Activated T-helper 2 cell treated with anti-CD3 and anti-CD28 coated beads, Interferon-gamma antibody, Interleukin-2, Interleukin-4, amounts not matched to agents 10 μg/mL and 5 μg/mL and 100 μg/mL, durations not matched to agents 14 hours and 24 hours and 36 hours (primary cell): ENCODE measurements at places on chromosomes 2 and 18. TPM values are rescaled to one million over a fixed set of nuclear protein-coding genes. Genes with fewer than 3 reads are reported as not detected.

The GKN2 gene
- total RNA-seq: not detected in 2 replicates

- H3K36me3 ChIP-seq: no peaks in the 10 kb centered on the region
- H3K4me1 ChIP-seq: no peaks in the 10 kb centered on the region
- no peak overlapping the region for H3K27ac ChIP-seq
- DNase-seq: no peak
- H3K4me3 ChIP-seq: no peak overlapping the region
Measured at GRCh38 chr2:154978710-154979109, 280.2 kb downstream of the KCNJ3 start.

The CRYGC gene
- total RNA-seq: not detected in 2 replicates

The CFAP65 gene
- total RNA-seq: not detected in 2 replicates

The UGT1A4 gene
- not detected in 2 replicates for total RNA-seq

The POTEE gene
- 0.62 and 1.4 TPM in 2 replicates for total RNA-seq

DNA sequence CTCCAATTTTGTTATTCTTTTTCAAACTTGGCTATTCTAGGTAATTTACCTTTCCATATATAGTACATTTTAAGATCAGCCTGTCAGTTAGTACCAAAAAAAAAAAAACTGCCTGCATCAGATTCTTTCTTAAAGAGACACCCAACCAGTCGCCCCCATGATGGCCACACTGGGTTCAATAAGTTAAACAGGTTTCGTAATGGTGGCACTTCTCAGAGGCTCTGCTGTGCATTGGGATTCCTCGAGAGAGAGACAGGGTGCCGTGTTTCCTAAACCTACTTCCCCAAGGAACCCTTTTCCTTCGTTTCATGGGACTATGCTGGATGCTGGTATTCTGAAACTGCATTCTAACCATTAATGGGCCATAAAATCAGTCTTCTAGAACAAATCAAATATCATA is 37.4 kb downstream of the MYO7B start:
- H3K36me3 ChIP-seq: no peaks in the 10 kb centered on the region
- peaks cover 20% of the 10 kb centered on the region for H3K27me3 ChIP-seq
- H3K27ac ChIP-seq: no peak overlapping the region
- H3K4me3 ChIP-seq: no peak overlapping the region
- DNase-seq: no peak

GRCh38 chr2:208086029-208086428 is 38.3 kb downstream of the CRYGD start:
- H3K27ac ChIP-seq: no peak overlapping the region
- H3K36me3 ChIP-seq: no peaks in the 10 kb centered on the region
- no peaks in the 10 kb centered on the region for H3K4me1 ChIP-seq
- H3K4me3 ChIP-seq: no peak overlapping the region
- H3K27me3 ChIP-seq: peaks cover 33% of the 10 kb centered on the region

- peaks cover 6% of the 10 kb centered on the region for H3K4me1 ChIP-seq
- no peak for DNase-seq
- H3K27ac ChIP-seq: no peak overlapping the region
- no peaks in the 10 kb centered on the region for H3K36me3 ChIP-seq
Measured at GRCh38 chr2:223488814-223489213, 113.3 kb downstream of the SCG2 start.

The NEU2 gene
- not detected in 2 replicates for total RNA-seq

- peaks cover 18% of the 10 kb centered on the region for H3K4me1 ChIP-seq
- DNase-seq: no peak
- no peak overlapping the region for H3K27ac ChIP-seq
- no peaks in the 10 kb centered on the region for H3K36me3 ChIP-seq
- H3K4me3 ChIP-seq: no peak overlapping the region
- no peaks in the 10 kb centered on the region for H3K27me3 ChIP-seq
Measured at GRCh38 chr2:62145478-62146100, 50.3 kb upstream of the B3GNT2 start.

DNA sequence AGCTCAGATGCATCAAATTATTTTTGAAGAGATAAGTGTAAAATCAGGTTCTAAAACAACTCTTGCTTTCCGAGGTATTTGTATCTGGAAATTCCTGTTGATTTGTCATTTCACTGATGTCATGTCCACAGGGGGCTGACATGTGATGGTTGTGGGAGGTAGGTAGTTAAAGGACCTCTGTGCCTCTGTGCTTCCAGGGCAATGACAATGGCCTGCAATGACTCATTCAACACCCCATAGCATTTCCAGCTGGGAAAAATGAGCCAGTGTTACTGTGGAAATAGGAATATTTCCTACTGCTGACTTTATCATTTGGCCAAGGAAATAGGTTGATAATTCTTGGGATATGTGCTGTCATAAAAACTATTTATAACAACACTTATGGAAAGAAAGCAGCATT is 86.2 kb upstream of the CCDC195 start:
- DNase-seq: no peak
- H3K36me3 ChIP-seq: peaks cover 85% of the 10 kb centered on the region
- no peaks in the 10 kb centered on the region for H3K27me3 ChIP-seq

DNA sequence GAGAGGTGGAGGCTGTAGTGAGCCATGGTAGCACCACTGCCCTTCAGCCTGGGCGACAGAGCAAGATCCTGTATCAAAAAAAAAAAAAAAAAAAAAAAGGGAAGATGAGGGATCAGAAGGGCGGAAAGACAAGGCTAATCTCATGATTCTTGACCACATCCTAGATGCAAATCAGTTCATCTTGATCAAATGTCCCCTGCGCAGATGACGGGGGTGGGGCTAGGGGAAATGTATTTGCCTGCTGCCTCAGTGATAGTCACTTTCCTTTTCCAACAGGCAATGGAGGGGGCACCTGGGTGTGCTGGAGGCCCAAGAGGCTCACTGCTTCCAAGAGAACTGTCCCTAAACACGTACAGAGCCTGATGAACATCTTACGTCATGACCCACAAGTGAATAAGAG is 3.7 kb upstream of the EMILIN2 start:
- H3K4me1 ChIP-seq: peaks cover 8% of the 10 kb centered on the region
- no peak overlapping the region for H3K4me3 ChIP-seq
- peaks cover 26% of the 10 kb centered on the region for H3K27me3 ChIP-seq
- H3K36me3 ChIP-seq: peaks cover 3% of the 10 kb centered on the region
- no peak overlapping the region for H3K27ac ChIP-seq
- no peak for DNase-seq

GRCh38 chr18:58800582-58800981 is 64.1 kb upstream of the ZNF532 start:
- peaks cover 13% of the 10 kb centered on the region for H3K27me3 ChIP-seq
- H3K4me3 ChIP-seq: no peak overlapping the region
- no peak for DNase-seq

DNA sequence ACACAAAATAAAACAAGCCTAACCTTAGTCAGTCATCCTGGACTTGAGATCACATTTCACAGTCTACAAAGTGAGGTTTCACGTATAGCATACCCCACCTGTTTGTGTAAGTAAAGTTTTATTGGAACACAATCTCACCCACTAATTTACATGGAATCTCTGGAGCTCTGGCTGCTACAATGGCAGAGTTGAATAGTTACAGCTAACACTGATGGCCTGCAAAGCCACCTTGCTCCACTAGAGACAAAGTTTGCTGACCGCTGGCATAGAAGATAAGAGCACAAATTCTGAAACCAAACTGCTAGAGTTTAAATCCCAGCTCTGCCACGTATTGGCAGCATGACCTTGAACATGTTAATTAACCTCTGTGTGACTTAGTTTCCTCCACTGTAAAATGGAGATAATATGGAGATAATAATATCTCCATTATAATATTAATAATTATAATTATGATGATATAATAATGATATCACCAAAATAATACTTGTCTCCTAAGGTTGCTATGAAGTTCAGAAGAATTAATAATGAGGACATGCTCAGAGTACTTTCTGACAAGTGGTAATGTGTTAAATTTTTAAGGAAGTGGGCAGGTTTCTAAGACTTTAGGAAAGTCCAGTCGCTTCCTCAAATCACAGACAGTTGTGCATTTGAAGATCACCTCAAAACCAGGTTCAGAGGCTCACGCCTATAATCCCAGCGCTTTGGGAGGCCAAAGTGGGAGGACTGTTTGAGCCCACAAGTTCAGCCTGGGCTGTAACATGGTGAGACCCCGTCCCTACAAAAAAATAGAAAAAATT is 204.6 kb downstream of the SH3RF3 start:
- H3K4me1 ChIP-seq: peaks cover 29% of the 10 kb centered on the region
- DNase-seq: no peak
- no peaks in the 10 kb centered on the region for H3K36me3 ChIP-seq
- H3K27ac ChIP-seq: no peak overlapping the region
- H3K4me3 ChIP-seq: no peak overlapping the region

DNA sequence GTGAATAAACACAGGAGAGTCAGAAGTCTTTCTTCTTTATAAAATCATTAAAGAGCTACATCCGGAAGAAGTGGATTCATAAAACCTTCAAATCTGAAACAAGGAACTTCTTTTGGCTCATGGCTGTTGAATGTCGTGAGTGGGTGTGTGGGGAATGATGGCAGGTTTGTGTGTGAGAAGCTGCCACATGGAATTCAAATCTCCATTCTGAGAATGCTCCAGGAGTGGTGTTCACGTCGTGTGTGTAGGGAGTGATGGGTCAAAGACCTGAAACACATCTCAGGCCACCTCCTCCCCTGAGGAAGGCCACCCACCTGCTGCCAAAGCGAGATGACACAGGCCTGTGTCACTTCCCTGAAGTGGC is 28.9 kb downstream of the FAM228A start:
- H3K27ac ChIP-seq: no peak overlapping the region
- no peak overlapping the region for H3K4me3 ChIP-seq
- peaks cover 16% of the 10 kb centered on the region for H3K36me3 ChIP-seq
- H3K27me3 ChIP-seq: no peaks in the 10 kb centered on the region

The ANKRD53 gene
- total RNA-seq: not detected in 2 replicates
